Peyer's patch (tissue), 4 donors: ENCODE measurements at places on chromosomes 5 and 9. TPM values are rescaled to one million over a fixed set of nuclear protein-coding genes. Genes with fewer than 3 reads are reported as not detected.

Gene PRLR
- total RNA-seq, result 69.5 TPM

Gene C5orf63
- 12.1 TPM for total RNA-seq

DNA sequence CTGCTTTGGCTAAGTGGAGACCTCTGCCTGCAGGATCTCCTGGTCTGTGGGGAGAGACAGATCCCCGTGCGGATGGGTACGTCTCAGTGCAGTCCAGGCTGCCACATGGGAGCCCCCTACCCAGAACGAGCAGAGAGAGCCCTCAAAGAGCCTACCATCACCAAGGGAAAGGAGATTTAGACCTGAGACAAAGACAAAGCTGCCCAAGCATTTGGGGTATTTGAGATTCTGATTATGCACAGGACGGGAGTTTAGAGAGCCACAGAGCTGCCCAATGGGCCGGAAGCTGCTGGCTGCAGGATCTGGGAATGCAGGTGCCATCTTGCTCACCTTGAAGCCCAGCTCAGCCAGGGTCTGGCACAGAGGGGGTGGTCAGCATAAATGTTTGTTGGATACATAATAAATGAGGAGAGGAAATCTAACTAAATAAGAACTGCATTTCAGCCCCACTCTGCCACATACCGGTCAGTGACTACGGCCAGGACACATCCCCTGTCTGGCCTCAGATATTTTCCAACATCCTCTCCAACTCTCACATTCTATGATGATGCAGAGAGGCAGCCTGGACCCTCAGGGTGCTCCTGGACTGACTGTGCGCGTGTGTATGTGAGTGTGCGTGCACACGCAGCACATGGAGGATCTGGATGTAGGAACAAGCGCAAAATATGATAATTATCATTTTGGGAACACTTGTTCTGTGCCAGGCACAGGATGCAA, 157.8 kb downstream of the FGF18 start:
- H3K4me3 ChIP-seq, result no peak overlapping the region
- H3K4me1 ChIP-seq, result no peaks in the 10 kb centered on the region
- no peak overlapping the region for H3K27ac ChIP-seq

DNA sequence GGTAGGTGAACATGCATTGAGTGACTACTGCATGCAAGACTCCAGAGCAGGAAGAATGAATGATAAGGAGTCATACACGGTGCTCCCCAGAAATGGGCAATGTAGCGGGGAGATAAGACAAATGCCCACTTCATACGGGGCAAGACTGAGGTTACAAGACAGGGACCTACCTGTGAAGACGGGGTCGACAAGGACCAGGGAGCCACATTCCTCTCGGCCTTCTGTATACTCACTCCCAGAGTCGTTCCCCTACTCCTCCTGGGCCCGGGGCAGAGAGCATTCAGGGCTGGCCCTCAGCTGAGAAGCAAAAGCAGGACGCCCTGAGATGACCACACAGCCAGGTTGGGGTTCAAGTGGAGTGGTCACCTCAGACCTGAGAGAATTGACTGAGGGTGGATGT, 26.7 kb downstream of the PITX1 start:
- H3K36me3 ChIP-seq, result no peaks in the 10 kb centered on the region
- no peaks in the 10 kb centered on the region for H3K4me1 ChIP-seq
- no peaks in the 10 kb centered on the region for H3K27me3 ChIP-seq
- no peak overlapping the region for H3K27ac ChIP-seq
- DNase-seq, result no peak
- no peak overlapping the region for H3K4me3 ChIP-seq
